ENCODE measurements at places on chromosomes 4 and X.

DNA sequence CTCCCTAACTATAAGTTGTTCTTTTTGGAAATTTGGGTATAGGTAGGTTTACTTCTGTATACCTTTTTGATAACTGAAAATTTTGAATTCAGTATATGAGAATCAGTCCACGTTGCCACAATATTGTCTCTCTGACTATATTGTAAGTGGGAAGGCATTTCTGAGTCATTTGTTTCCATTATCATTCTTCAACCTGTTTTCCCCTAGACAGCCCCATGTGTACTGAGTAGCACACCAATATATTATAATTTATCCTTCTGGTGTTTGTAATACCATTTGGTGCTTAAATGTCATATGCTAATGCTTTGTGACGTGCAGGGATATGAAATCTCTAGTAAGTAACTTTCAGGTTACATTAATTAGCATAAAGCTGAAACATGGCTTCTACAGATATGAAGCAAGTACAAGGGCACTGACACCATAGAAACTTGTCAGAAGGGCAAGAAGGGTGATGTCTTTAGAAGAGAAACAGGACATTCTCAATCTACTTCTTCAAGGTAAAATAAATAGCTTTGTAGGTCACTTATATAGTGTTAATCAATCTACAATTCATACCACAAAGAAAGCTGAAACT, 27.7 kb downstream of the PAK3 start:
- no peak for DNase-seq

DNA sequence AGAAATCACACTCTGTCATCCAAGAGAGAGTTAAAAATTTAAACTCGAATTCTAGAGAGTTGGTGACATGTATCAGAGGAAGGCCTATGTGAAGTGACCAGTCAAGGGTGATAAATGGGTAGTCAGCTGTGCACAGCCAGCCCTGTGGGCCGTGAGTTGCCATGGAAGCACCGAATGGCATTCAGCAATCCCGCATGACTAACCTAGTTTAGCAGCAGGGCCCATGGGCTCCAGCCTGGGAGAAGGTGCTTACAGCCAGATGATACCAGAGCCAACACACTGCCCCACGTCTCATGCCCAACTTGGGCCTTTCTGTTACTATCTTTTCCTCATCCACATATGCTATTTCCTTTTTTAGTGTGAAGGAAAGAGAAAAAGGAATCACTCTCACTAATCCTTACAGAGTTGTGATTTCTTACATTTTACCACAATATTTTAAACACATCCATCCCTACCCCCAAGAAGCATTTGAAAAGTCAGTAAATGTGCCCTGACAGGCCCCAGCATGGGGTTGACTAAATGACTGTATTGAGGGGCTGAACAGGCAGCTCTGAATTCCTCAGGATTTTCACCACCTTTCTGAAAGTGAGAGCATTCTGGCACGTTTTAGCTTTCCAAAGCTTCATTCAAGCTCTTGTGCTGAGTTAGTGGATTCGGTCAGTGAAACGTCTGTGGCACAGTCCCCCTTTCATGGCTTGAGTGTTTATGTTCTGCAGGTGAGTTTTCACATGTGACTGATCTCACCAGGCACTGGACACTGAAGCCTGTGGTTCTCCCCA, 104.2 kb downstream of the AFF1 start:
- peak; percentile 54 for DNase-seq

- DNase-seq, result peak; percentile 40
Observed at GRCh38 chr4:71553605-71554004, 214.8 kb downstream of the SLC4A4 start.

DNA sequence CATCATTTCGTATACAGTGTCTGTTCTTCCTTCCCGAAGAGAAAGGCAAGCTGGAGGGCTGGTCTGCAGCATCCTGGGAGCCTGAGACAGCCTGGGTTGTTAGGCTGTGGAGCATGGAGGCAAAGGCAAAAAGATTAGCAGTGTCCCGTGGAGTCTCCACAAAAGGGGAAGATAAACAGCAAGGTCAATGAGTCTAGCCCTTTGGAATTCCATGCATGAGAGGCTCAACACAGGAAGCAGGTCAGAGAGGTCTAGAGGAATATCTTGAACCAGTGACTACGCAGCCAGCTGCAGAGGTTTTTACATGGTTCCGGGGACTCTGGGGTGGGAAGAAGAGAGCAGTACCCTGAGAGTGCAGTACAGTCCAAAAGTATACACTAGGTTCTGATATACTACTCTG, 12.2 kb upstream of the MCF2 start:
- DNase-seq, result no peak

DNA sequence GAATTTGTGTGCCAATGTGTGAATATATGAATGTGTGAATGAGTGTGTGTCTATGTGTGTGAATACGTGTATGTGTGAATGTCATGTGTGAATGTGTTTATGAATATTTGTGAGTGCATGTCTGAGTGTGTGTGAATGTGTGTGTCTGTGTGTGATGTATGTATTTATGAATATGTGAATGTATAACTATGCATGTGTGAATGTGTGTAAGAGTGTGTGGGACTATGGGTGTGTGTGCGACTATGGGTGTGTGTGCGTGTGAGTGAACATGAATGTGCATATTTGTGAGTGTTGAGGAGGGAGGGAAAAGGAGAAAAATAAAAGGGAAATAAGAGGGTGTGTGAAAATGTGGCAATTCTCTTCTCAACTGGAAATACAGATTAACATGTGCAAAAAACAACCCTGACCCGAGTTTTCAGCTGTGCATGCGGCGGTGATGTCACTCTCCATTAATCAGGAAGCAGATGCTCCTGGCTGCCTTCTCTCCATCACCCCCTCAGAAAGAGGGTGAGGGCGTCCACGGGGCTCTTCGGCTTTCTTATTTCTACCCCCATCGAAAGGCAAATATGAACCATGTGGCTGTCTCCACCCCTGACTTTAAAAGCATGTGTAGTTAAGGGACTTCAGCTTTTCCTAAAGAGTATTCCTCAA, 219.8 kb downstream of the MAML3 start:
- DNase-seq, result no peak

GRCh38 chrX:122626871-122627270, 557.2 kb upstream of the GRIA3 start:
- DNase-seq, result no peak

GRCh38 chr4:81039351-81039972, 9.0 kb downstream of the BMP3 start:
- no peak for DNase-seq

DNA sequence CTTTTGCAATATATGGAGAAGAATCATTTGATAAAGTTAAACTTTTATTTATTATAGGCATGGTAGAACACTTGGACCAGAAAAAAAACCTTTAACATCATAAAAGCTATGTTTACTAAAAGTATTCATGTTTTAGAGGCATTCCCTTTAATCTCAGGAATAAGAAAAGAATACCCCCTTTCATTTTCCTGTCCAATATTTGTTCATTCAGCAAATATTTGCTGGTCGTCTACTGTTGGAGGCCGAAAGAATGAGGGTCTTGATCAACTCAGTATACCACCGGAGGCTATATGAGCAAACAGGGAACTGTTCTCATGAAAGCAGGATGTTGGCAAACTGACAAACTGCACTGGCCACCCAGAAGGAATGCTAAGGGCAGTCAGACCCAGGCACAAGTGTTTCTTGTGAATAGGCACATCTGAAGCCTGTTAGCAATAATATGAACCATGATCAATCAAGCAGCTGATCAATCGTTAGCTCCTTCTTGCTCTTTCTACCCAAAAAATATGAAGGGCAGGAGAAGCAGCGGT, 480.8 kb upstream of the FAT1 start:
- DNase-seq, result no peak

DNA sequence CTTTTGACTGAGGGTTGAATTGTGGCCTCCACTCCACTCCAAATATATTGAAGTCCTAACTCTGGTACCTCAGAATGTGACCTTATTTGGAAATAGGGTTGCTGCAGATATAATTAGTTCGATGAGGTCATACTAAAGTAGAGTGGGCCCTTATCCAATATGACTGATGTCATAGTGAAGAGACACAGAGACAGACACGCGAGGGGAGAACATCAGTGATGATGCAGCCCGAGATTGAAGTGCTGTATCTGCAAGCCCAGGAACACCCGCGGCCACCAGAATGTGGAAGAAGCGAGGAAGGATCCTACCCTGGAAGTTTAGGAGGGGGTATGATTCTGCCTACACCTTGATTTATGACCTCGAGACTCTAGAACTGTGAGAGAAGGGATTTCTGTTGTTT, 279.0 kb downstream of the ANKRD50 start:
- no peak for DNase-seq

DNA sequence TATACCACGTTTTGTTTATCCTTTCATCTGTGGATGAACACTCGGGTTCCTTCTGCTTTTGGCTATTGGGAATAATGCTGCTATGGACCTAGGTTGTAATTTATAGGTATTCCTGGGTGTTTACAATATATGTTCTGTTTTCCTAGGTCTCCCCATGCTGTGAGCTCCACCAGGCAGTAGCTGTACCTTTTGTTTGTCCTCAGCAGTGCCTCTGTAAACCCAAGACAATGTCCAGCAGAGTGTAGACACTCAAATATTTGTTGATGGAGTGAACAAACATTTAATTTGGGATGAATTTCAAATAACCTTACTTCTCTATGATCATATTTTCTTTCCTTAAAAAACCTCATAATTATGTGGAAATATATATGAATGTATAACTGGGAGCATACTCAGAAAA, 259.5 kb upstream of the BOD1L1 start:
- no peak for DNase-seq

GRCh38 chrX:56588397-56589188, 25.2 kb downstream of the UBQLN2 start:
- DNase-seq, result no peak

- DNase-seq, result no peak
Observed at GRCh38 chrX:36434522-36434921, 515.0 kb downstream of the CFAP47 start.

GRCh38 chr4:145177511-145177905, 2.9 kb downstream of the OTUD4 start:
- DNase-seq, result no peak

GRCh38 chr4:123994917-123995316, 598.3 kb downstream of the SPRY1 start:
- DNase-seq, result no peak

DNA sequence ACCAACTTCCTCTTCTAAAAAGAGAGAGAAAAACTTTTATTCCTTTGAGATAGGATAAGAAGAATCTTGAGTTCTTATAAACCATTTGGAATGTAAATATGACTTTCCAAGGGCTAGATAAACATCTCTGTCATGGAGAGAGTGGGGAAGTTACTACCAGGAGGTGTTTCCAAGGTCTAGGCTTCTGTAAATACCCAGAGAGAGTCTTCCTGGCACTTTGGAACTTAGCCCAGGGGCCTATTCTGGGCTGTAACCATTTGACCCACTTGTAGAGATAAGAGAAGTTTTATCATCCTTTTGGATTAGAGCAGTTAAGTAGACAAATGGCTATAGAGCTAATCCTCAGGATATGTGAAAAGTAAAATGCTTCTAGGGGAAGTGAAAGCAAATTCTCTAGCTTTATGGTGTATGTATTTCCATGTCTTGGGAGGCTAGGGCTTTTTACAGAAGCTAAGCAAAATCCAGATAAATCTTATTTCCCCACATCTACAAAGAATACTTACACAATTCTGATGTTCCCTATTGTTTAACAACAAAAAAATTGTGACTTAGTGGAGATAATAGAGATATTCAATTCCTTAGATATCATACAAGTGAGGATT, 51.1 kb downstream of the MCUB start:
- DNase-seq, result no peak

GRCh38 chrX:65997978-65998717, 41.7 kb downstream of the VSIG4 start:
- no peak for DNase-seq

GRCh38 chrX:153561337-153561736, 37.6 kb downstream of the CCNQ start:
- no peak for DNase-seq

GRCh38 chrX:104567506-104567905, 1.5 kb downstream of the IL1RAPL2 start:
- DNase-seq, result no peak

DNA sequence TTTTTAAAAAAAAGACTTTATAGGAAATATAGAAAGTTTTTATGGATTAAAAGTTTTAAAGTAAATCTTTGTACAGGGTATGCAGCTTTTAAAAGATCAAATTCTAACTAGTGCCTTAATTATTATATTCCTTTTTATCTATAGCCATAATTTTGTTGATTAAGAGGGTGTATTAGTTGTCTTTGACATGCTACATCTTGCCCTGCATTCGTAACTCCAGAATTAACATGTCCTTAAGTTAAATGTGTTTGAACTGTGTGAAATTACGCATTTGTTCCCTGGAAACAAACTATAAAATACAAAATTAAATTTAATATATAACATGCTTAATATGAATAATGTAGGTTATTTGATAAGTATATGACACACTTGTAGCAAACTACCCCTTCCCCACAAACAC, 66.3 kb downstream of the PTPN13 start:
- DNase-seq, result no peak

DNA sequence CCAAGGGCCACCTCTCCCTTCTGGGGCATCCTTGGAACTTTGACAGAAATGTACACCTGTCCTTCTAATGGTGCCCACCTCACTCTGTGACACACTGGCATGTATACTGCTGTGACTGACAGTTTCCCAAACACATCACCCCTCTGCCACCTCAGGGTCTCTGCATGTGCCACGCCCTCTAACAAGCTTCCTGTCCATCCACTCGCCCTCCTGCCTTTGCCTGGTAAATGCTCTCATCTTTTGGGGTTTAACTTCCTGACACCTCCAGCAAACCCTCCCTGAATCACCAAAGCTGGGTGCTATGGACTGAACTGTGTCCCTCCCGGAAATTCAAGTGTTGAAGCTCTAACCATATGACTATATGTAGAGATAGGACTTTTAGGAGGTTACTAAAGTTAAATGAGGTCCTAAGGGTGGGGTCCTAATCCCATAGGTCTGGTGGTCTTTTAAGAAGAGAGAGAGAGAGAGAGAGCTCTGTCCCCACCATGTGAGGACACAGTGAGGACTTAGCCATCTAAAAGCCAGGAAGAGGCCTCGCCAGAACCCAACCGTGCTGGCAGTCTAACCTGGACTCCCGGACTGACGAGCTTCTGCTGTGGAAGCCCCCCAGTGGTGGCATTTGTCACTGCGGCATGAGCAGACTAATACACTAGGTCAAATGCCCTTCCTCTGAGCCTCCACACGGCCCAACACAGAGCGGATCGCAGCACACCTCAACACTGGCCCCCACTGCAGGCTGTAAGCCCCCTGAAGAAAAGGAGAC, 95.6 kb downstream of the AFAP1 start:
- no peak for DNase-seq

GRCh38 chr4:177737387-177737940, 295.2 kb upstream of the AGA start:
- DNase-seq, result no peak

Measured in hippocampal formation (tissue), 2 donors.